ENCODE measurements at places on chromosomes 2 and 18.

DNA sequence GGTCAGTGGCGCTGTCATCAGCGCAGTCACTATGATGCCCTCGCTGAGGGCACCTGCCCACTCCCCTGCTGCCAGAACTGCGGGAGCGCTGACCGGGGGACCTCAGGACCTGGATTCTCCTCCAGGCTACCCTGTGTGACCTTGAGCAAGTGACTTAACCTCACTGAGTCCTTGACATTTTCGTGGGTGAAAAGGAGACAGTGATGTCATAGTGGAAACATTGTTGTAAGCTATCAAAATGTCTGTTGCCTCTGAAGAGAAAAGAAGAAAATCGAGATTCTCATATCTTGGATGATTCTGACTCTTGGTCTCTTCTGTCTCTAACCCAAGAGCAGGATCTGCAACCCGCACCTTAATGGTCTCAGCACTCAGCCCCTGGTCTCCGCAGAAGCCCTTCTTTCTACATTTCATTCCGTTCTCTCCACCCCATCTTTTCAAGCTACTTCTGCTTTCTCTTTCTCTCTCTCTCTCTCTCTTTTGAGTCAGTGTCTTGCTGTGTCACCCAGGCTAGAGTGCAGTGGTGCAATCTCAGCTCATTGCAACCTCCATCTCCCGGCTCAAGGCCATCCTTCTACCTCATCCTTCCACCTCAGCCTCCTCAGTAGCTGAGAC lies 978 bp upstream of the TUBA4A start:
- DNase-seq = no peak

DNA sequence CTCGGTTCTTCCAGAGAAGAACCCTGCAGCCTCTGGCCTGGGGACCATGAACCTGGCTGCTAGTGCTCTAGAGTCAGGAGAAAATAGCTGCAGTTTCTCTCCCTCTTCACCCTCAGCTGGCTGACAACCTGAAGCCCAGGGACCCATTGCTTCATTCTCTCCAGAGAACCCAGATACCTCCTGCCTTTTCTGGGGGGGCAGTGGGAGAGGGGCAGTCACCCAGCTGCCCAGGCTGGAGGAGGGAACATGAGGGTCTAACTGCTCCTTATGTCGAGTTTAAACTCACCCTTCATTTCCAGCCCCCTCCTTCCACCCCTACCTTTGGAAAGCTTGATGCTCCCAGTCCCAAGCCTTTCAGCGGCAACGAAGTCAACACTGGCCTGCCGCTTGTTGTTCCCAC lies 7.6 kb upstream of the ZFAND2B start:
- DNase-seq = no peak

GRCh38 chr2:147774805-147775204 lies 70.0 kb upstream of the ACVR2A start:
- no peak for DNase-seq

DNA sequence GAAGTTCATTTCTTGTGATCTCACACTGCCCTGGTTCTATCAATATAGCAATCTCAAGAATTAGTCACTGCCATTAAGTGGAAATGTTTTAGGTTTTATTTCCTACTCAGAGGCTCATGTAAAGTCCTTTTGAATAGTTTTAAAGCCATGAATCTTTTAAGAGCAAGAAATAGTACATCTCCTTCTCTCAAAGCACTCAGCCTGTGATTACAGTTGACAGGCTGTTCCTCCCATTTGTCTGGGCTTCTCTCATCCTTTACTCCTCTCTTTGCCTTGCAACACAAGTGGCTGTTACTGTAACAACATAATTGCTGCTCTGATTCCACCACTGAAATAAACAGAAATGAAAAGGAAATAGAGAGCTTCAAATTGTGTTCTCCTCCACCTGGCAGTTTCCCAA lies 18.4 kb downstream of the GRP start:
- DNase-seq = no peak

GRCh38 chr2:169717691-169718063 lies 16.0 kb upstream of the KLHL23 start:
- no peak for DNase-seq

DNA sequence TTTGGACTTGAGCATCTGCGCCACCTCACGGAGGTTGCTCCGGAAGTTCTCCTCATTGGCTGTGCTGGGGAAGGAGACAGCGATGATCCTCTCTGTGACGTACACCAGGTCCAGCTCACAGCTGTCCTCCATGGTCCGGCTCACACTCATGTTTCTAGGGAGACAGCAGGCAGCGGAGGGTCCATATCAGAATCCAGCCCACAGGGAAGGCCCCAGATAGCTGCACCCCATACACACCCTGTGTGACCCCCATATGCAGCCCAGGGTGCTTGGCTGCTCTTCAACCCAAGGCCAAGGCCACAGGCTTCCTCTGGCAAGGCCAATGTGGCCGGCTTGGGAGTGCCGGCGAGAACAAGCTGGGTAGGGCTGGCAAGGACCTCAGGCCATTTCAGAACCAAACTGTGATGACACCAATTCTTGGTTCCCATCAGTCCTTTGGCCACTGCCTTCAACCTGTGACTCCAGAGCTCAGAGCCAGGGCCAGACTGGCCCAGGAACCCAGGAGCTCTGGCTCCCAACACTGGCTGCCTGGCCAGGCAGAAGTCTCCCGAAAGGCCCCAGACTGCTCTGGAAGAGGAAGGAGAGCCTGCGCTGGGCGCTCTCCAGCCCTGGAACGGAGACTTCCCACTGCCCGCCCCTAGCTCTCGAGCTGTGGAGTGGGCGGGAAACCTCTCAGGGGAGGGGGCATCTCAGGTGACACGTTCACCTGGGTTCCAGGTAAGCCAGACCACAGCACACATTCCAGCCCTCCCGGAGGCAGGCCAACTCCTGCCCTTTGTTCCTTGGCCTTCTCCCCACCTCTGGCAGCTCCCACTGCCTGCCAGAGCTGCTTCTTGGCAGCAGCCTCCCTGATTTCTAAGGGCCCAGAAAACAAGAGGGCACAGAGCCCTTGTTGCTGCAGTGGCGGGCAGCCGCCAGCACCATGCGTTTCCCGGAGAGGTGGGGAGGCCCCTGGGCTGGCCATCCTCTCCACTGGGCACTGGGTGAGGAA lies 104.7 kb downstream of the TNS1 start:
- DNase-seq = no peak

DNA sequence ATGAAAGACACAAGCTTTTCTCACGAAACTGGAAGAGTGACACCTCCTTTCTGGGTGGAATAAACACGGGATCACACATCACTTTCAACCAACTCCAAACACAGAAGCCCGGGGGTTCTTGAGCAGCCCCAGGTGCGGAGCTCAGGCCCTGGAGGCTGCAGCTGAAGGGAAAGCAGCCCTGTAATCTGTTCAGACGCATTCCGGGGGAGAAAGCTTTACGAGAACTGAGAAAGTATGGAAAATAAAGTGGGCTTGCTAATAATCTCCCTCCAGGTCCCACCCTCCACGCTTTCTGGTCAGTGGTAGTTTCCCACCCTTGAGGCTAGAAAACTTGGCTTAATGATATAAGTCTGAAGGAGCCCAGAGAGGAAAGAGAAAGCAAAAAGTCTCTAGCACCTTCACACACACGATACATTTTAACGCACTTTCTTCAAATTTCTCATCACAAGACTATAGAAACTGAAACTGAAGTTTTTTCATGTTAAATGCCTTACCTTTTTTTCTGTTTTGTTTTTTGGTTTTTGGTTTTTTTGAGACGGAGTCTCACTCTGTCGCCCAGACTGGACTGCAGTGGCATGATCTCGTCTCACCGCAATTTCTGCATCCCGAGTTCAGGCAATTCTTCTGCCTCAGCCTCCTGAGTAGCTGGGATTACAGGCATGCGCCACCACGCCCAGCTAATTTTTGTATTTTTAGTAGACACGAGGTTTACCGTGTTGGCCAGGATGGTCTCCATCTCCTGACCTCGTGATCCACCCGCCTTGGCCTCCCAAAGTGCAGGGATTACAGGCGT lies 141.3 kb downstream of the AFF3 start:
- no peak for DNase-seq

DNA sequence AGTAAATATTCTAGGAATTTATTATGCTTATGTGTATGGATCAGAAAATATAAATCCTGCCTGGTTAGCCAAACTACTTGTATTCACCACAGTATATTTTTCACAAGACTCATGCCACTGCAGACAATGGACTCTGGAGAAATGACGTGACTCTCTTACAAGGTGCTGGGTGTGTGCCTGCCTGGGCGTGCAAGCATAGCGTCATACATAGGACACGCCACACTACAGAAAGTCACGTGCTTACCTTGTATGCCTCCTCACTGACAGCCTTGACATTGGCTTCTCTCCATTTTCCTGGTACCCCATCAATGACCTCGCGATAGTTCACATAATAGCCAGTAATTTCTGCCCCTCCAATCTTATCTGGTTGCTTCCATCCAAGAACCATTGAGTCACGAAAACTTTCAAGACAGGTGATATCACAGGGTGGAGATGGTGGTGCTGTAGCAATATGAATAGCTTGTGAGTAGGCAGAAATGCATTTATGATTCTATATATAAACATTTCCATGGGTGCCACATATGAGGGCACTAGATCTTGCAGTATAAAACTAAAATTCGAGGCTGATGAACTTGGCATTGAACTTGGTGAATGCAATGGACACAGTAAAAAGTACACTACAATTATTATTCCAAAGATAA lies 93.2 kb downstream of the MYOM1 start:
- DNase-seq = no peak

DNA sequence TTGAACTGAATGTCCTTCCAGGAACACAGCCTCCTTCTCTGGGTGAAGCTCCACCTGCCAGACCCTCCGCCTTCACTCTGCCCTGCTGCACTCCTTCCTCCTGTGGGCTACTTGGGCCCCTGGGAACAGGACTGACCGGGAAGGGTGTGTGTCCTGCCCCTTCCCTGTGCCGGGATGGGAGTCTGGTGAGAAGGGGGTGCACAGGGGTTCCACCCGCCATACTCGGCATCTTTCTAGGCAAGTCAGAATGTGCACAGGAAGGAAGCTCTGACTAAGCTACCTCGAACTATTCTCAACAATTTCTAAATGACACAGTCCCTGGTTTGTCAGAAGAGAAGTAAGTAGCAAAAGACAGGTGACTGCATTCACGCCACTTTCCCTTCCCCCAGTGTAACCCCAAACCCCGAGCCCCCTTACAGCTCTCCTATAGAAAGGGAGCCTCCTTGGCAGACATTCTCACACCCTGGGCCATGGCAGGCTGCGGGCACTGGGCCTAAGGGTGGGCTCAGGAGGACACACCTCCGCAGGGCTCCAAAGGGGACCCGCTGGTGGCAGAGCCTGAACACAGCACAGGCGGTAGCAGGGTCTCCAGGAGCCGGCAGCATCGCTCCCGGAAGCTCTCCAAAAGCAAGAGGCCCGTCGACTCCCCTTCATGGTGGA lies 184.1 kb downstream of the HDAC4 start:
- DNase-seq = no peak

DNA sequence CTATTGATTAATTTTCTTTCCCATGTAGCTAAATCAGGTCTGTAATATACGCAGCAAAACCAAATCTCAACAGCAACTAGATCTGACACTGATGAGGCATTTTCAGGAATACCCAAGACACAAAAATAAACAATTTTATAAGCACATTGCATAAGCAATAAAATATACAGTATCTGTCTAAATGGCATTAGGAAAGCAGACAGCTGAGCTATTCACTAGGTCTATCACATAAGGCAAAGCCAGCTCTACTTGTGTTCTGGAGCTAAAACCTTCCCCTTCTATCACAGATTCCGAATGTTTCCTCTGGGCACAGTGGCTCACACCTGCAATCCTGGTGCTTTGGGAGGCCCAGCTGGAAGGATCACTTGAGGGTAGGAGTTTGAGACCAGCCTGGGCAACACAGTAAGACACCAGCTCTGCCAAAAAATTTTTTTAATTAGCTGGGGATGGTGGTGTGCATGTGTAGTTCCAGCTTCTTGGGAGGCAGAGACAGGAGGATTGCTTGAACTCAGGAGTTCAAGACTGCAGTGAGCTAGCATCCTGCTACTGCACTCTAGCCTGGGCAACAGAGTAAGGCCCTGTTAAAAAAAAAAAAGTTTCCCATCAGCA lies 21.1 kb downstream of the PTPN2 start:
- DNase-seq = no peak

GRCh38 chr18:26489881-26490280 lies 58.5 kb downstream of the KCTD1 start:
- no peak for DNase-seq

DNA sequence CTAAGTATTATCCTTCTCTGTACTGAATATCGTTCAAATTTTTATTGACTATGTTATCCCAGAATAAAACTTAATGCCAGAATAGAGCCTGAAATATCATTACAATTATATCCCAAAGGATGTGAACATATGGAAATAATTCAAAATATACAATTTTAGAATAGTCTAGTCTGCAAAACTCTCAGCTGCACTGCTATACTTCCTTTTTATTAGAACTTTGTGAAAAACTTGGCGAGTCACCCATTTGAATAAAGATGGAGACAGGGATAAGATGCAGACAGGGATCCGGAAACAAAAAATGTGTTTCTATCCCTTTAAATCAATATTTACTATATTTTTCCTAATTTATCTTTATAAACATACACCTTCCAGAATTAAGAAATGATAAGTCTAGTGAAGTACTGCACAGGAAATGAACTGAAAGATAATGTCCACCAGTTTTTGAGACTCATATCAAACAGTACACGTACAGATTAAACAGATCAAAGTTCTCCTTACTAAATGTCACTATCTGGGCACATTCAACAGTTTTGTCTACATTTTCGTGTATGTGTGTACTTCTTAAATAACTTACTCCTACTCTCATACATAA lies 107.8 kb downstream of the MEP1B start:
- DNase-seq = no peak

- DNase-seq = no peak
Measured at GRCh38 chr2:46177461-46178089, 119.6 kb upstream of the EPAS1 start.

GRCh38 chr2:30888852-30889409 lies 81.7 kb upstream of the CAPN13 start:
- no peak for DNase-seq

DNA sequence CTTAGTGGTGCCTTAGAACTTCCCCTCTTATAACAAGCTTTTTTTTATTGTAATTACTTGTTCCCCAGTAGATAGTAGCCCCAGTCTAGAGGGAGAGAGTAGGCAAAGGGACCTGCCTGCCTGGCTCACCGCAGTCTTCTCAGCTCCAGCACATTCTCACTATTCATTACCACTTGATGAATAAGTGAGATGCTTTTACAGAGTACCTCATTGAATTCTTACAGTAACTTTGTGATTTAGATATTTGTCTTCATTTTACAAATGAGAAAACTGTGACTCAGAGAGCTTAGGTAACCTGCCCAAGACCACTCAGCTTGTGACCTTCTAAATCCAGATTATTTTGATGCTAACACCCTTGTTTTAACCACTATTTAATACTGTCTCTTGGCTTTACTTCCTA lies 77.8 kb downstream of the CHRNA1 start:
- no peak for DNase-seq

DNA sequence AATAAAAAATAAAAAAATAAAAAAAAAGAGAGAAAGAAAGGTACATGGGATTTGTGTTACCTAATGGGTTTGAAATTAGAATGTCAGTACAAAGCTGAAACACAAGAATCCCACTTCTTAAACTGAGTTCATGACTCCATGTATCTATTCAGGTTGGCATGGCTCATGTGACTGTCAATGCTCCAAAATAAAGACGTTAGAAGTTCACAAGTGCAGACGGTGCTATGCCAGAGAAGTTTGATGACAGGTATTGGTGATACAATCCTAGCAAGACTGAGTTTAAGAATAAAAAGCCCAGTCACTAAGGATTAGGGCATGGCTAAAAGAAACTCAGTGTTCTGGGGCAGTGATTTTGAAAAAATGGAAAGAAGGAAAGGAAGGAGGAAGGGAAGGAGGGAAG lies 254.3 kb downstream of the XIRP2 start:
- no peak for DNase-seq

- DNase-seq = no peak
Measured at GRCh38 chr2:10324095-10324832, 21.6 kb downstream of the HPCAL1 start.
